ENCODE measurements at places on chromosomes 3 and 15.

DNA sequence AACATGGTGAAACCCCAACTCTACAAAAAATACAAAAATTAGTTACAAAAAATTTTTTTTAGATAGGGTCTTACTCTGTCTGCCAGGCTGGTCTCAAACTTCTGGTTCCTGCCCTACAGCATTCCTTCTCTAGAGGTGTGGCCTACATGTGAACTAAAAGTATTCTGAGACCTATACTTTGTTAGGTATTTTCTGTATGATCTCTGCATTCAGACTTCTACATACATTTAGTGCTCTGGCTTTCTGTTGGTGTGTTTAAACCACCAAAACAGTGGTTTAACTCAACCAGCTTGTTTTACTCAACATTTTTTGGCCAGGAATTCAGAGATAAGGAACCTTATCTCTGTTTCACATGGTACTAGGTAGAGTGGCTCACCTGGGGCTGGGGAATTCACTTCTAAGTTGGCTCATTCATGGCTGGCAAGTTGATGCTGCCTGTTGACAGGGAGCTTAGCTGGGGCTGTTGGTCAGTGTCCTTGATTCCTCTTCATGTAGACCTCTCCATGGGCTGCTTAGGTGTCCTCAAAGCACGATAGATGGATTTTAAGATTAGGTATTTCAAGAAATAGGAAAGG is 41.4 kb upstream of the BSN start:
- no peak for DNase-seq
- peaks cover 58% of the 10 kb centered on the region for H3K36me3 ChIP-seq
- H3K27ac ChIP-seq, result peak overlapping the region; percentile 26
- H3K4me1 ChIP-seq, result peaks cover 31% of the 10 kb centered on the region

DNA sequence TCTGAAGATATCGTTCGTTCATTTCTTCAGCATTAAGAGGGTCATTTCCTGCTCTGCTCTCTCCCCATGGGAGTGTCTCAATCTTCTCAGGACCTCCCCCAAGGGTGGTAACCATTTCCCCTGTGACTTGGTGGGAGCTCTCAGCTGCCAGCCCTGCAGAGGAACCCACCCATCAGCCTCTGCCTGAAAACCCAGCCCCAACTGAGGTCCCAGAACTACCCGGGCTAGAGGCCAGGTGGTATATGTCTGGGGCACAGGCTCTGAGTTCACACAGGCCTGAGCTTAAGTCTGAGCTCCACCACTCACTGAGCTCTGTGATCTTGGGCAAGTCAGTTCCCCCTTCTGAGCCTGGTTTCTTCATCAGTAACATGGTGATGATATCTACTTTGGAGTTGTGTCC is 10.0 kb upstream of the ATP2B2 start:
- H3K36me3 ChIP-seq, result no peaks in the 10 kb centered on the region
- no peak for DNase-seq
- peaks cover 35% of the 10 kb centered on the region for H3K4me1 ChIP-seq
- no peaks in the 10 kb centered on the region for H3K27me3 ChIP-seq
- H3K4me3 ChIP-seq, result no peak overlapping the region

GRCh38 chr3:134481166-134481565 is 4.6 kb downstream of the ANAPC13 start:
- H3K27ac ChIP-seq, result peak overlapping the region; percentile 2
- no peak for DNase-seq
- H3K4me1 ChIP-seq, result peaks cover 42% of the 10 kb centered on the region
- H3K36me3 ChIP-seq, result peaks cover 57% of the 10 kb centered on the region
- H3K27me3 ChIP-seq, result no peaks in the 10 kb centered on the region
- no peak overlapping the region for H3K4me3 ChIP-seq

- H3K27ac ChIP-seq, result no peak overlapping the region
- H3K36me3 ChIP-seq, result no peaks in the 10 kb centered on the region
Measured at GRCh38 chr3:156497326-156497725, 57.6 kb downstream of the SSR3 start.

DNA sequence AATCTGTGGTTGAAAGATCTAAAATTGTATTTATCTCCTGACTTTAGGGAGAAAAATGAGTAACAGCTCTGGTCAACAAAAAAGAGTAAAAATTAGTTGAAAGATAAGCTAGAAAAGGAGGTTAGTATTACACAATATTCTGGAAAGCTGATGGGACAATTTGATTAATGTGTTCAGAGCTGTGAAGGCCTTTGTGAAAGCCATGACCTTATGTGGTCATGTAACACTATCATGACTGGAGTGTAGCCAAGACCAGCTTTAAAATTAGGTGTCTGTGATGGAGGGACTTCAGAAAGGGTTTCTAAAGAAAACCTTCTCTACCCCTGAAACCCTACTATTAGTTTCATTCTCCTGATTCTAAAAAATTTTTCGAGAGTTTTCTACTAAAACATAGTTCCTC is 127.2 kb downstream of the NFKBIZ start:
- H3K27ac ChIP-seq, result no peak overlapping the region
- no peak overlapping the region for H3K4me3 ChIP-seq
- H3K27me3 ChIP-seq, result no peaks in the 10 kb centered on the region

DNA sequence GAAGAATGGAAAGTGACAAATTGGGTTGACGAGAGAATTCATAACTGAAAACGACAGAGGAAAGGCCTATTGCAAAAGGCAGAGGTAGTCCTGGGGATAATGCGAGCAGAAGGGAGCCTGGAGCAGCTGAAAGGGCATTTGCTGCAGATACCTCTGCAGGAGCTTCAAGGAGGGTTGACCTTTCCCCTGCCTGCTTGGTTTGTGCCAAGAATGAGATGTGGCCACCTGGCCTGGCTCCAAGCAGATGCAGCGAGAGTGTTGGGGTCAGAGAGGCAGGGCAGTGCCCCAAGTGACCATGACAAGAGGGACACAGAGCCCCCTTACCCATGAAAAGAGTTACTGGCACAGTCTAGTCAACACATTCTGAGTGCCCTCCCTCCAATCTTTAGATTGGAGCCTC is 43.5 kb downstream of the SLC41A3 start:
- H3K27me3 ChIP-seq, result no peaks in the 10 kb centered on the region
- peaks cover 2% of the 10 kb centered on the region for H3K36me3 ChIP-seq
- no peak overlapping the region for H3K4me3 ChIP-seq
- H3K27ac ChIP-seq, result no peak overlapping the region
- DNase-seq, result no peak

- no peaks in the 10 kb centered on the region for H3K36me3 ChIP-seq
- peak overlapping the region; percentile 69 for H3K27ac ChIP-seq
- no peaks in the 10 kb centered on the region for H3K4me1 ChIP-seq
- no peaks in the 10 kb centered on the region for H3K27me3 ChIP-seq
Measured at GRCh38 chr3:159775372-159775961, 213.2 kb upstream of the IL12A start.

- no peaks in the 10 kb centered on the region for H3K4me1 ChIP-seq
- H3K27ac ChIP-seq, result no peak overlapping the region
Measured at GRCh38 chr3:10883478-10884234, 67.6 kb downstream of the SLC6A11 start.

- H3K27ac ChIP-seq, result no peak overlapping the region
- no peaks in the 10 kb centered on the region for H3K27me3 ChIP-seq
- no peak overlapping the region for H3K4me3 ChIP-seq
- H3K36me3 ChIP-seq, result no peaks in the 10 kb centered on the region
Measured at GRCh38 chr3:38085311-38085942, 46.4 kb downstream of the DLEC1 start.

DNA sequence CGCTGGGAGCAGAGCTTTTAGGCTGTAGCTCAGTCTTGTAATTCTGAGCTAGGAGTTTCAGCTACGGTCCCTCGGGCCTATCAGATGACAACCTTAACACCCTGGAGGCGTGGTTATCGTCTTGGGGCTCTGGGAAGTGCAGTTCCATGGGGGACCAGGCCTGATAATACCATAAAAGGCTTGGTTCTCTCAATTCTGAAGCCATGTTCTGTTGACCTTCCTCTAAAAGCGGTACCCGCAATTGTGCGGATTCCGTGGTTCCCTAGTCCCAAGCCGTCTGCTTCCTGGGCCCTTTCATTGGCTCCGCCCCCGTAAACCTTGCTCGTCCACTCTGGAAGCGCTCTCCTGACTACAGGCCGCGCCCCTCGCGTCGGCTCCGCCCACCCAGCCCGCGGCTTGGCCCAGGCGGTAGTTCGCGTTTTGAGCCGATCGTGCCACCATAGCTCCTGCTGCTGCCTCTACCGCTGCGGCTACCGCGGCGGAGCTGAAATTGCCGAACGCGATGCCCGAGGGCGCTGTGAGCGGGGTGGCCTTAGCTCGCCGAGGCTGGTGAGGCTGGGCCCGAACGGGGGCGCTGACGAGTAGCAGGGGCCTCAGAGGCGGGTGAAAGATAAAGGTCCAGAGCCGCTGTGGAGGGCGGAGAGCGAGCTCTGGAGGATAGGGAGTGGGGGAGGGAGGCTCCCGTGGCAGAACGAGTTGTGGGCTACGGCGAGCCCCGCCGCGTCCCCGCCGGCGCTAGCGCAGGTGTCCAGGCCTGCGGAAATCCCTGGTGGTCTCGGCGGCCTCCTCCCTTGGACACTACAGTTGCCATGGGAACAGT is at the start of gene MAPKBP1:
MAPKBP1 (plus strand) TSS at position 423 of the 820 bp plus-strand sequence. CDS start 792 bp downstream, outside the sequence.
- H3K27me3 ChIP-seq, result no peaks in the 10 kb centered on the region
- H3K36me3 ChIP-seq, result peaks cover 5% of the 10 kb centered on the region
- H3K4me3 ChIP-seq, result peak within 1 kb of the TSS; percentile 90
- H3K27ac ChIP-seq, result peak within 1 kb of the TSS; percentile 86
- DNase-seq, result peak; percentile 99

DNA sequence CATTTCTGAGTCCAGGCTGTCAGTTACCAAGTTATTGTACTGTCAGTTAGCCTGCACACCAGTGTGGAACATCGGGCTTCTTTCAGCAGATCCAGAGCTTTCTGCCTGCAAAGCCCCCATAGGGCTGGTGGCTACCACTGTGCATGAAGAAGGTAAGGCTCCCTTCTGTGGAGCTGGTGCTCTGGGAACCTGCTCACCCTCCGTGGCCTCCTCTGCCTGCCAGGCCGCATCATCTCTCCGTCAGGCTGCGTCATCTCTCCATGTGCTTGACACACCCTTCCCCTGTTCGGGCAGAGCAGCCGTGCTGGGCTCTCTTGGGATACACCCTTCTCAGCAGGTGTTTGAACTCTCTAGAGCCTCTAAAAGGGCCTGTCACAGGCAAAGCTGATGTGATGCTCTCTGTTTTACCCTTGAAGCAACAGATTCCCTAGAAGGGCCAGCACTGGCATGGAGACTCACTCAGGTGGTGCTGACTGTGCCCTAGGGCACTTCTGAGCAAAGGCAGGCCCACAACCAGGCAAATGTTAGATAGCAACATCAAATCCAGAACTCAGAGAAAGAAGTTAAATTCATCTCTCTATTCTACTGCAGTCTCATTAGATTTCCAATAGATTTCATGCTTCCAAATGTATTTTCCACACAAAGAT is 261.1 kb downstream of the EPHB1 start:
- no peaks in the 10 kb centered on the region for H3K4me1 ChIP-seq
- no peak overlapping the region for H3K4me3 ChIP-seq
- H3K36me3 ChIP-seq, result no peaks in the 10 kb centered on the region
- H3K27me3 ChIP-seq, result no peaks in the 10 kb centered on the region
- DNase-seq, result no peak

DNA sequence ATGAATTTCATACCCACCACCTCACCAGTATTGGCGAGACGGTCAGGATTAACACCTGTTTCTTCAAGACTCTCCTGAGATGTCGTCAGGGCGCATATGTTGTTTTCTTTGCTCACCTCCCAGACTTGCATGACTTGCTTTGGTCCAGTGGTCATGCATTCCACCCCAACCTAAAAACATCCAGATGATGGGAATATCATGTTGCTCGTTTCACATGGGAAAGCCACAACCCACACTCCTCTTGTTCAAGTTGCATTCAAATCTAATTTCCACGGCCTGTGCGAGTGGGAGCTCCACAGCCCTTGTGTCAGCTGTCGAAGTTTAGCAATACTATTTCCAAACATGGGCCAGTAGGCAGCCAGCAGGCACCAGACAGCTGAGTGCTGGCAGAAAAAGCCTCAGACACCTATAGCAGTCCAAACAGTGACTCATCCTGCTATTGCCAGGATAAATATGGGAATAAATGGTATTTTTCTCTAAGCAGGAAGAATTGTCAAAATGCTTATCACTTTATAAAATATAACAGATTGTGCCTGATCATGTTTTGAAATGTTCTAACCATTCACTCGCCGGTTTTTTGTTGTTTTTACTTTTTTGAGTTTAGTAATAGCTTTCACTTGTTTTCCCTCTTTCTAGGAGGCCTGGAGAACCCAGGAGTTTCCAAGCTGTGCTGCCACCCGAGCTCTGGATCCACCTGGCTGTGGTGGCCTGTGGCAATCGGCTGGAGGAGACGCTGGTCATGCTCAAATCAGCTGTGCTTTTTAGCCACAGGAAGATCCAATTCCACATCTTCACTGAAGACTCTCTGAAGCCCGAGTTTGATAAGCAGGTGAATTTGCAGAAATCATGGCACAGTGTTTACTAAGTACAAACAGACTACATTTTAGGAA is 20.1 kb downstream of the GXYLT2 start:
- peak overlapping the region; percentile 53 for H3K27ac ChIP-seq
- H3K27me3 ChIP-seq, result no peaks in the 10 kb centered on the region
- peak; percentile 68 for DNase-seq
- no peaks in the 10 kb centered on the region for H3K36me3 ChIP-seq
- peaks cover 7% of the 10 kb centered on the region for H3K4me1 ChIP-seq

DNA sequence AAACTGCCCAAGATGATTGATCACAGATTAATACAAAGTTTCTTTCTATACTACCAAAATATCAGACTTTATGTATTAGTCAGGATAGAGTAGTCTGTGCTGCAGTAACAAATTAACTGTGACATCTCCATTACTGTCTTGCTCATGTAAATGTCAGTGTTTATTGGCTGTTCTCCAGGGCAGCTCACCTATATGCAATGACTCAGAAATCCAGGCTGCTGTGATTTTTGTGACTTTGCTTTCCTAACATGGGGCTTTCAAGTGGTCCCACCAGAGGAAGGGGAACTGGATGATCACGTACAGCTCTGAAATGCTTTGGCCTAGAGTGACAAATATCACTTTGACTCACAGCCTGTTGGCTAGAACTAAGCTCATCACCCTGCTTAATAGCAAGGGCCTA is 12.9 kb downstream of the PLS1 start:
- H3K27me3 ChIP-seq, result no peaks in the 10 kb centered on the region
- H3K36me3 ChIP-seq, result no peaks in the 10 kb centered on the region
- no peak overlapping the region for H3K27ac ChIP-seq

DNA sequence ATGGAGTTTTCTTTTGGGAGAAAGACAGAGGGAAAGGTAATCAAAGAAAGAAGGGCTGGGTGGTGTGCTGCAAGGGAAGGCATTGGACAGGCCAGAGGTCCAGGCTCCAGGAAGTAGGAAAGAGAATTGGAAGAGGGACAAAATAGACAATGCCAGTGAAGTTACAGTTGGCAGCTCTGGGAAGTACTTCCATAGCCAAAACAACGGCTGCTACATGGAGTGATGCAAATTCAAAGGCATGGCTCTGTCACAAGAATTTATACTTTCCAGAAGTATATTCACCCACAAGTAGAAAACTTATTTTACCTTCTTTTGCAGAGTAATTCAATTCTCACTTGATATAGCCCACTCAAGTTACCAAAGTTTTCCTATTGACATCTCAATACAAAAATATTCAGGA is 191.5 kb downstream of the TNIK start:
- no peak for DNase-seq
- no peak overlapping the region for H3K4me3 ChIP-seq
- H3K27me3 ChIP-seq, result no peaks in the 10 kb centered on the region
- H3K4me1 ChIP-seq, result peaks cover 36% of the 10 kb centered on the region
- no peak overlapping the region for H3K27ac ChIP-seq

- H3K36me3 ChIP-seq, result no peaks in the 10 kb centered on the region
- no peaks in the 10 kb centered on the region for H3K27me3 ChIP-seq
- no peak overlapping the region for H3K4me3 ChIP-seq
- no peaks in the 10 kb centered on the region for H3K4me1 ChIP-seq
- no peak for DNase-seq
Measured at GRCh38 chr3:54870423-54870822, 57.4 kb downstream of the LRTM1 start.
